ENCODE measurements at places on chromosomes 3 and 15.

DNA sequence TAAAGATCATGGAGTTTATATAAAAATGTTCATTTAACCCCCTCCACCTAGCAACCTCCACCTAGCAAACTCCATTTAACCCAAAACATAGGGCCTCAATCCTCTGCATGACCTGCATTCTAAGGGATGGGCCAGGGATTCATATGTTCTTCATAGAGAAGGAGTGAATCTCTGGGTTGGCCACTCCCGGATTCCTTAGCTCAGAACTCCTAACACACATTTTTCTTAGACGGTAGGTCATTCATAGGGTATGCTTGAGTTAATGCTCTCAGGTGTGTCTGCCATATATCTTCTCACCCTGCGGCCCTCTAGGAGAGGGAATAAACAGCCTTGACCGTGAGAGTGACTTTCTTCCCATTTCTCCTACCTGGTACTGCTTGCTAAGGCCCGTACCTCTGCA lies 102.0 kb upstream of the IGSF10 start:
- no peak for DNase-seq

DNA sequence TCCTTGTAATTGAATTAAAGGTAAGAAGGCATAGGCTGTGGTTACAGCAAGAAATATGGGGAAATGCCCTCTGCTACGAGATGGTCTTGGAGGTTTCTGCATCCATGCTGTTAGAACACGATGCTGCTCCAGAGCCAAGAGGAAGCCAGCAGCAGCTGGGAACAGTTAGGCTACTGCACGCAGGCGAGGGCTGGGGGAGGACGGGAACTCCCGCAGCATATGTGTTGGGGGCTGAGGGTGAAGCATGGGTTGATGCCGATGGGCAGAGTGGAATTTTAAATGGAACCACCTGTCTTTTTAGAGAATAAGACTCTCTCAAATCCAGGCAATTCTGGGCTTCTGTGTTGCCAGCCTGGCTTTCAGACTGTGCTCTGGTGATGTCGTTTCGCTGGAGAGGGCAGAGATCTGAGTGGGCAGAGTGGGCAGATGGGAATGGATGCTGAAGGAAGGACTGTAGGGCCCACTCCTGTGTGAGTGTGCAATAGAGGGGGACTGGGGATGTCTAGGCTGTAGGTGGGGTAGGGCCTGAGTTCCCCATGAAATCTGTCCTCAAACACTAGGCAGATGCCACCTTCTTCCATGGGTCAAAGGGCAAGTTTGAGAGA lies 417.0 kb upstream of the TPM1 start:
- DNase-seq = no peak

DNA sequence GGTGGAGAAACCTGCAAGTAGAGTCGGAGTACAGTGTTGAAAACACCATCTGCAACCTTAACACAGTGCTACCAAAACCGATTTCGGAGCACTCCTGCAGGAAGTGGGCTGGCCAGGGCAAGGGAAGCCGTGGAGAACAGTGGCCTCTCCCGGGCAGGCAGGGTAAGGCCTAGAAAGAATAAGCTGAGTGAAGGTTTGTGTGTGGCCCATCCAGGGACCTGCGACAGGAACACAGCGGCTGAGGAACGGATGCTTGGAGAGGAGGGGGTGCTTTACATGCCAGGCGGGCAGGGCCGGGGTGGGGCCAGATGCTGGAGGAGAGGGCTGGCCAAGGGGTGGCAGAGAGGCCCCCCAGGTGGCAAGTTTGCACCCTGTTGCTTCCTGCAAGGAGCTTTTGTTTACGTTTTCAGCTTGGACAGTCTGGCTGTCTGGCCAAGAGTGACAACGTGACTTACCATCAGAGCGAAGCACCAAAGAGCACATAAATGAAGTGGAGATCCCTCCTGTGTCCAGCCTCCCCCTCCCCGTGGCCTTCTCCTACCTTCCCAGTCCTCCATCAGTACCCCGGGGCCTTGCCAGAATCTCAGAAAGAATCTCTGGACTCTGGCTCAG lies 156.5 kb downstream of the PGPEP1L start:
- DNase-seq = peak; percentile 72

DNA sequence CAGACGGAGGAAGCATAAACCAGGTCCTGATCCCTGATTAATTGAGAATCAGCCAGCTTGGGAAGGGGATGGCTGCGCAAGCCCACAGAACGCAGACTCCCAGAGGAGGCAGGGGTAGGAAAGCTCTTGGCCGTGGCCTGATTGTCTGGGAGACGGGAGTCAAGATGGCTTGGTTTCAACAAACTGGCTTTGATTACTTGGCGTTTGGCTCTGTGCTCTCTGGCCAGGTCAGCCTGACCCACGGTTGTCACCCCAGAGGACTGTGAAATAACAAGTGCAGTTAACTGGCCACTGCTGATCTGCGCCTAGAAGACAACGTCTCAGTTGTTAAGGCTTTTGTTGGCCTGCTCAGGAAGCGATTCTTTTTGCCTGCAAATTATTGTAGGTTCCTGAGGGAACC lies 387.0 kb upstream of the PROK2 start:
- DNase-seq = no peak

DNA sequence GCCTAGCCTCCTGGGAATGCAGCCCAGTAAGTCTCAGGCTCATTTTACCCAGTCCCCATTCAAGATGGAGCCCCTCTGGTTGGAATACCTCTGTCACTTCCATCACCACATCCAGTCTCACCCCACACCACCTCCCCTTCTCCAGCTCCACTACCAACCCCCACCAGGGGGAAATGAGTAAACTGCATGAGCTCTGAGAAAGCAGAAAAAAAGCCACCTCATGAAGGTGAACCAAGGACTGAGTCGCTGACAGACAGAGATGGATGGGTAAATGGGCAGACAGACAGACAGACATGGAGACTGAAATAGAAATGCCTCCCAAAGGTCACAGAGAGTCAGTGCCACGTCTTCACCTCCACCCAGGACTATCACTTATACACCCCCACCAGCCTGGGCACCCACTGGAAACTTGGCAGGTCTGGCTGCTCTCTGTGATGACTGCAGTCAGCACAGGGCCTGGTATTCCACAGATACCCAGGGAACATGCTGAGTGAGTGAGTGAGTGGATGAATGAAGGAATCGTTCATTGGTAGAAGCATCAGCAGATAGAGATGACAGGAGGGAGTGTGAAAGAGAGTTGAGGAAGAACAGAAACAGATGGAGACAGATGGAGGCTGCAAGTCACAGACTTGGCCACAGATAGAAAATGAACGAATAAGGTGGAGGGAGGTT lies 4.9 kb upstream of the LOXL1 start:
- DNase-seq = no peak

- DNase-seq = no peak
Observed at GRCh38 chr15:71167445-71168165, 52.3 kb downstream of the THSD4 start.

Data from suppressor macrophage treated with lipopolysaccharide for 1 hour (primary cell).